ENCODE measurements at places on chromosomes 2 and 18.
A peak's percentile ranks its signal among the peaks of the same experiment; 100 is the strongest.

- DNase-seq, result no peak
These were observed 69.2 kb upstream of the HNRNPA3 start for GRCh38 chr2:177143444-177143843.

GRCh38 chr2:84905181-84906107, at the start of gene TMSB10:
Gene TMSB10, plus strand, starts transcription at chr2:84905656.
- peak; percentile 89 for DNase-seq

GRCh38 chr2:33342705-33343104, 133.7 kb upstream of the RASGRP3 start:
- no peak for DNase-seq

DNA sequence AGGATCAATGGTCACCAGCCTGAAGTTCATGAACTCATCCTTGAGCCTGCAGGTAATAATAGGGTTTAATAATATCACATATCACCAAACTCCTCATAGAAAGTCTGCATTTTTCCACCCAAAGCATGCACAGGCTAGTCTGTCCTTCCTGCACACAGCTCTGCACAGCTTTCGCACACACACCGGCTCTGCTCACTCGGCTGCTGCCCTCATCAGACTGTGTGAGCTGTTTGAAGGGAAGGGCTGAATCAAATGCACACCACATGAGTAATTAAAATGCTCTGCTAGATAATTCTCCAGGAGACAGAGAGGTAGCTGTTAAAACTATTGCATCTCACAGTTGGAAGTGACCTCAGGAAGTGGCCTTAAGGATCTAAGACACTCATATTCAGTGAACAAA, 108.4 kb upstream of the YPEL5 start:
- no peak for DNase-seq

DNA sequence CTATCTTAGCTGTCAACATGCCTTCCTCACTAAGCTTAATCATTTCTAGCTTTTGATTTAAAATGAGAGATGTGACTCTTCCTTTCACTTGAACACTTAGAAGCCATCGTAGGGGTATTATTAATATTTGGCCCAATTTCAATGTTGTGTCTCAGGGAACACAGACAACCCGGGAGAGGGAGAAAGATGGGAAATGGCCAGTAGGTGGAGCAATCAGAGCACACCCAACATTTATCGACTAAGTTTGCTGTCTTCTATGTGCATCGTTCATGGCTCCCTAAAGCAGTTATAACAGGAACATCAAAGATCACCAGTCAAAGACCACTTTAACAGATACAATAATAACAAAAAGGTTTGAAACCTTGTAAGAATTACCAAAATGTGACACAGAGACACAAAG, 110.2 kb downstream of the OLA1 start:
- no peak for DNase-seq

- DNase-seq, result no peak
These were observed 40.7 kb upstream of the TEX51 start for GRCh38 chr2:126858013-126858412.

GRCh38 chr2:101969723-101970122, 22.0 kb upstream of the IL1R2 start:
- DNase-seq, result no peak

DNA sequence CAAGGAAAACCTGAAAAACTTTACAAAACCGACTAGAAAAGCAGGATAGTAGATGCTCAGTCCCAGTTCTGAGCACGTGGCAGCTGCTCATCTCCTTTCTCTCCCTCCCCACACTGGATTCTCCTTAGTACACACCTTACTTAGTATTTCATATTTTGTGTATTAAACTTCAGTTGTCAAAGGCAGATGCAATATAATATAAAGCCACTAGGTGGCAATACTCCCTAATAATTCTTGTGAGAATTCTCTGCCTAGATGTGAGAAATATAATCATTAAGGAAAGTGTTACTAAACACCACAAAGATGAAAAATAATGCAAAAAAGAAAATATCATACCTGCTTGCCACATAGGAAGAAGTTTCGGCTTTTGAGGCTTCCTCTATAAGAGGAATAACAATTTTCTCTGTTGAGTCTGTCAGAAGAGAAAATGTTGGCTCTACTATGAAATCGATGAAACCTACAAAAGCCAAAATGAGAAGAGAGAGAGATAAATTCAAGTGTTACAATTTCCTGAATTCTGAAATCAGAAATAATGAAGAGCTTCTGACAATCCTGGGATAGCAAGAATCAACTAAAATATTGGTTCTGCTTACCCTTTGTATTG, 200.6 kb downstream of the PPP1R1C start:
- DNase-seq, result no peak

DNA sequence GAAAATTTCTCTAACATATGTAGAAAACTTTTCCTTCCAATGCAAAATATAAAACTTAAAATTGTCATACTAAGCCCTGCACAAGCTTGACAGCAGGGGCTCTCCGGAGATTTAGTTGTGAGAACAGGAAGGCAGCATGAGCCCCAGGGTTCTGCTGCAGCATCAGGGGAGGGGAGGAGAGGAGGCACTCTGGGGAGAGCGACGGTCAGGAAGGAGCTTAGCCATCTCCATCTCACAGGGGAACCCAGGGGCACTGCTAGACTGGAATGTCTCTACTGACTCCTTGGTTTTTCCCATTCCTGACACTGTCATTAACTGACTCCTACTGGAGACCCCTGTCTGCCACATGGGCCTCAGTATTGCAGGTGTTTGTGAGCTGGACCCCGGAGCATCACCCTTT, 123.6 kb downstream of the GPR39 start:
- no peak for DNase-seq

DNA sequence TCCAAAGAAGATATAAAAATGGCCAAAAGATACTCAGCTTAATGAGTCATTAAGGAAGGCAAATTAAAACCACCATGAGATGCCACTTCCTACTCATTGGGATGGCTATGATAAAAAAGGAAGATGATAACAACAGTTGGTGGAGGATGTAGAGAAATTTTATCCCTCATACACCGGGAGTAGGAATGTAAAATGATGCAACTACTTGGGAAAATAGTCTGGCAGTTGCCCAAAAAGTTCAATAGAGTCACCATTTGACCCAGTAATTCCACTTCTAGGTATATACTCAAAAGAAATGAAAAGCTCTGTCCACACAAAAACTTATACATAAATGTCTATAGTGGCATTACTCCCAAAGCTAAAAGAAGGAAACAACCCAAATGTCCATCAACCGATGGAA, 10.1 kb upstream of the SULT1C2 start:
- no peak for DNase-seq

DNA sequence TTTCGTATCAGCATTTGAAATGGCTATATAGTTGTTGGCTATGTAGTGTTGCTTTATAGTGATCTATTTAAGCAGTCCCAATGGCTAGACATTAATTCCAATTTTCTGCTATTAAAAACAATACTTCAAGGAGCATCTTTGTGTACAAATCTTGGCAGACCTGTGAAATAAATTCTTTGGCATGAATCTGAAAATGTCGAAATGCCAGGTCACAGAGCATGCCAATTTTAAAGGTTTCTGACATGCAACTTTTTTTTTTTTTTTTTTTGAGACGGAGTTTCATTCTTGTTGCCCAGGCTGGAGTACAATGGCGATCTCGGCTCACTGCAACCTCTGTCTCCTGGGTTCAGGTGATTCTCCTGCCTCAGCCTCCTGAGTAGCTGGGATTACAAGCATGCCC, 26.8 kb upstream of the CABLES1 start:
- DNase-seq, result no peak

GRCh38 chr2:239561446-239562001, 160.7 kb upstream of the HDAC4 start:
- DNase-seq, result no peak

DNA sequence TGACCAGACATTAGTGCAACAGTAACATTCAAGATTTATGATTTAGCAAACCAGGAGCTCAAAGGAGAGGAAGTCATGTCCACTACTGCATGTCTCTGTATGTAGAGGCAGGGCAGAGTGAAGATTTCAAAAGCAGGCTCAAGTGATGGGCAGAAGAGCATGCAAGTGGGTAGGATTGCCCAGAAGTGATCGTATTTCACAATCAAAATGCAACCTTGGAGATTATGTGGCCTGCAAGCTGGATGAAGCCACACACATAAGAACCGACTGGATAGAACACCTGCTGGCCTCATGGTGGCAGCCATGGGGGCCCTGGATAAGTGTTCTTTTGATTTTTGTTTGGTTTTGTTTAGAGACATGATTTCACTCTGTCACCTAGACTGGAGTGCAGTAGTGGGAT, 286.8 kb upstream of the RAB12 start:
- no peak for DNase-seq

GRCh38 chr18:47184419-47185050, 8.4 kb upstream of the IER3IP1 start:
- no peak for DNase-seq

DNA sequence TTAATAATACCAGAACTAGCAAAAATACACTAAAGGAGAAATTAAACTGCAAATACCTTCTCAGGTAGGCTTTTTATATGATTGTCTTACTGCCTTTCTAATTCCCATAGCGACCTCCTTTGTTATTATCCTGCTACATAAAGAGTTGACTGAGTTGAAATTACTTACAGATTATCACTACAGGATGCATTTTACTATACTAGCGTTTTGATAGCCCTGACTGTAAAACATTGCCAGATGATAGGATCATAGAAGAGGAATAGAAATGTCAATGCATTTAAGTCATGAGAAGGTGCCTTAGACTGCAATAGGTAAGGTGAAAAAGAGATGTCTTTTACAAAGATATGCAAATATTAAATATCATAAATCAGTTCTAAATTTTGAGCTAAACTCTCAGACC, 639.7 kb downstream of the NRXN1 start:
- no peak for DNase-seq

DNA sequence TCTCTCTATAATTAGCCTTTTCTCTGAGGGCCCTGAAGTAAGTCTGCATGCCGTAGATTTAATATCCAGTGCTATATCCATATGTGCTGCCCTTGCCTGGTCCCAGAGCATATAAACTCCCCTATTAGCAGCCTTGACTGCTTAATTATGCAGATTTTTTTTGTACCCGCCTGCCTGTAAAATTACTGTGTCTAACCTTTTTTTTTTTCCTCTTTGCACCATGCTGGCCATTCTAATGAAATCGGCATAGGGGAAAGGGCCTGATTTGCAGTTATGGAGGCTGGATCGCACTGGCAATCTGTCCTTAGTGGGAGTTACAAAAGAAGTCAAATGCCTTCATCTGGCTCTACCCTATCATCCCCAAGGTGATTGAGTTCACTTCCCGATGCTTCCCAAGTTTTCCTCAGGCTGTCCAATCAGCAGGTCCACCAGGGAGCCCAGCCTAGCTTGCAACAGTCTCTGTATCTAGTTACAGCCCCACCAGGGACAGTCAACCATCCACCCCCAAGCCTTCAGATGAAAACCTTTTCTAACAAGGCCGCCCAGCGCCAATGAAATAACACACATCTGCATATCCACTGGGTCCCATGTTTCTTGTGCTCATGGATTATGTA, 239.0 kb downstream of the ZNF521 start:
- DNase-seq, result no peak

GRCh38 chr2:72806280-72806945, 19.4 kb downstream of the EXOC6B start:
- no peak for DNase-seq

DNA sequence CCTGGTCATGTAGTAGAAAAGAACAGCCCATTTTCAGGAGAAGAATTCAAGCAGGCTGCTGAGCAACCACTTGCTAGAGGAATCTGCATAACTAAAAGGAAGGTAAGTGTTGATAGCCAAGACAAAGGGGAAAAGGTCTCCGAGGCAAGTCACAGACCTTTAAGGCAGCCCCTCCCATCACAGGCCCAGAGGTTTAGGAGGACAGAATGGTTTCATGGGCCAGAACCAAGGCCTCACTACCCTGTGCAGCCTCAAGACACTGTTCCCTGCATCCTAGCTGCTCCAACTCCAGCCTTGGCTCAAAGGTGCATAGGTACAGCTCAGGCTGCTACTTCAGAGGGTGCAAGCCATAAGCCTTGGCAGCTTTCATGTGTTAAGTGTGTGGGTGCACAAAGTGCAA, 238.6 kb upstream of the CYP26B1 start:
- DNase-seq, result no peak

DNA sequence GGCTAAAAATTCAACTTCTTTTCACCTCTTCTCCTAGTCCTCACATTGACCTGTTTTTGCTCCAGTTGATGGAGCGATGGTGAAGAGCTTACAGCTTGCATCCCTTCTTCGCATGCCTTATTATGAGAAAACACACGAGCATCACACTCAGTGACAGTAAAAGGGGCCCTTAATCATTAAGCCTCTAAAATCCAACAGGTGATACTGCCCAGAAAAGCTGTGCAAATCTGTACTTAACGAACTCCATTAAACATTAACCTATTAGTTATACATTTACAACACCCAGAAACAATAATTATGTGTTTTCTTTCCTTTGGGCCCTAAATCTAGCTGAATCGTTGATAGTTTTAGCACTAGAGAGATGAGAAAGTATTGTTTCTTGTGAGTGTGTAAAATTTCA, 54.8 kb downstream of the LAMA1 start:
- no peak for DNase-seq

- no peak for DNase-seq
These were observed 33.6 kb downstream of the PLEKHA3 start for GRCh38 chr2:178513876-178514275.

DNA sequence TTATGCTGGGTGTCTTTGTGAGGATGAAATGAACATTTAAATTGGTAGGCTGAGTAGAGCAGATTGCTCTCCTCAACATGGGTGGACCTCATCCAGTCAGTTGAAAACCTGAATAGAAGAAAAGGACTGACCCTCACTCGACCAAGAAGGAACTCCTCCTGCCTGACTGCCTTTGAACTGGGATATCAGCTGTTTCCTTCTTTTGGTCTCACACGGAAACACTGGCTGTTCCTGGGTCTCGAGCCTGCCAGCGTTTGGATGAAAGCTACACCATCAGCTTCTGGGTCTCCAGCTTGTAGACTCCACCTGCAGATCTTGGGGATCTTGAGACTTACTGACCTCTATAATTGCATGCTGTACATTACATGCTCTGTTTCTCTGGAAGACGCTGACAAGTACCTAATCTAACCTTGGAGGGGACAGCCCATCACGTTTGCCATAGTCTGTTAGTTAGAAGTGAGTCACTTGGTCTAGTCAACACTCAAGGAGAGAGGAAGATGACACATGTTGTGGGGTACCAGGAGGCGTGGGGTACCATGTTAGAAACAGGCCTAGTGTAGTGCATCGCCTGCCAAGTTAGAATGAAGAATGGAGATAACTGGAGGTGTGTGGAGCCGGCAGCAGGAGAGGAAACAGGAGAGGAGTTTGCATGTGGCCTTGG, 267.0 kb downstream of the MREG start:
- DNase-seq, result no peak

GRCh38 chr2:66794070-66794469, 359.1 kb downstream of the MEIS1 start:
- no peak for DNase-seq

- no peak for DNase-seq
These were observed 21.7 kb upstream of the ZNF385B start for GRCh38 chr2:179882851-179883806.

DNA sequence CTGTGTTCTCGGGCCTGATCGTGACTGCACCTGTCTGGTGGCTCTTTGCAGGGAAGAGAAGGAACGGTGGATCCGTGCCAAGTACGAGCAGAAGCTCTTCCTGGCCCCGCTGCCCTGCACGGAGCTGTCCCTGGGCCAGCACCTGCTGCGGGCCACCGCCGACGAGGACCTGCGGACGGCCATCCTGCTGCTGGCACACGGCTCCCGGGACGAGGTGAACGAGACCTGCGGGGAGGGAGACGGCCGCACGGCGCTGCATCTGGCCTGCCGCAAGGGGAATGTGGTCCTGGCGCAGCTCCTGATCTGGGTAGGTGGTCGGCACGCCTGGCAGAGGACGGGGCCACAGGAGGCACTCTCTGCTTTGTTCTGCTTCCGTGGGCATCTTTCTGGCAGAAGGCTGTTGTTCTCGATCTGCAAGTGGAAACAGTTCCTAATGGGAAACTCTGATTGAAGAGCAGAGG, 48.0 kb downstream of the GBX2 start:
- DNase-seq, result no peak

Data from activated naive CD4-positive, alpha-beta T cell (primary cell).